ENCODE measurements at places on chromosomes 3 and 15.
A peak's percentile ranks its signal among the peaks of the same experiment; 100 is the strongest.

DNA sequence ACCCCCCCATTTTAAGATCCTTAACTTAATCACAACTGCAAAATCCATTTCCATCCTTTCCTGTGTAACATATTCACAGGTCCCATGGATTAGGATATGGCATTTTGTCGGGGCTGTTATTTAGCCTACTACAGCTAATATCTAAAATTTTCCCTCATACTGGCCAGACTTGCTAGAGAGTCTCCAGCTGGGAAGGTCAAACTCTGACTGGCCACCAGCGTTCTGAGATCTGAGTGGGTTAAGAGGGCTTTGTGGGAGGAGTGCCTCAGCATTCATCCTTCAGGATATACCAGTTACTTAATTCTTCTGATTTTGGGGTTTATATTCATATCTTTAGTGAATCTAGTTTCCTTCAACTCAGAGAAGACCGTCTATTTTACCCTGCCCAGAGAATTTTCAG is 17.7 kb downstream of the TM4SF18 start:
- DNase-seq: no peak

- DNase-seq: no peak
Measured at GRCh38 chr3:7790141-7790540, 711.5 kb upstream of the LMCD1 start.

DNA sequence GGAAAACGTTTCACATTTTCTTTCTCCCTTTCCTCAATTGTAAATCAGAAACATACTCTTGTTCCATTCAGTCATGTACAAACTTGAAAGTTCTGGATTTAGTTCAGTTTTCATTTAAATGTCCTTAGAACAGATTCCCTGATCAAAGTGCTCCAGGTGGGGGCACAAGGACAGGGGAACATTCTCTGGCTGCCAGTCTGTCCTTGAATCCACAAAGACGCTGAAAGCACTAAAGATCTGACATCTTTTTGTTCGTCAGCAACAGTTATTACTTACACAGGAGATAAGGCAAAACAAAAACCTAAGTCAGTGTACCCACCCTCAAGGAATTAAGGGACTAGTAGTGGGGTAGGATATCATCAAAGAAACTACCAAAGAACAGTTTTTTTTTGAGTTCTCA is 139.2 kb downstream of the GHSR start:
- no peak for DNase-seq

GRCh38 chr3:152205097-152205593 is 63.6 kb upstream of the MBNL1 start:
- DNase-seq: no peak

- DNase-seq: no peak
Measured at GRCh38 chr3:181459516-181459915, 252.2 kb upstream of the SOX2 start.

- DNase-seq: peak; percentile 29
Measured at GRCh38 chr15:81133782-81134461, at the start of gene CFAP161. Gene CFAP161 (plus strand): TSS chr15:81134270. CDS start chr15:81134330, 60 bp downstream.

- no peak for DNase-seq
Measured at GRCh38 chr3:11850003-11850402, 3.3 kb upstream of the TAMM41 start.

- no peak for DNase-seq
Measured at GRCh38 chr15:101542306-101543025, 53.0 kb upstream of the PCSK6 start.

DNA sequence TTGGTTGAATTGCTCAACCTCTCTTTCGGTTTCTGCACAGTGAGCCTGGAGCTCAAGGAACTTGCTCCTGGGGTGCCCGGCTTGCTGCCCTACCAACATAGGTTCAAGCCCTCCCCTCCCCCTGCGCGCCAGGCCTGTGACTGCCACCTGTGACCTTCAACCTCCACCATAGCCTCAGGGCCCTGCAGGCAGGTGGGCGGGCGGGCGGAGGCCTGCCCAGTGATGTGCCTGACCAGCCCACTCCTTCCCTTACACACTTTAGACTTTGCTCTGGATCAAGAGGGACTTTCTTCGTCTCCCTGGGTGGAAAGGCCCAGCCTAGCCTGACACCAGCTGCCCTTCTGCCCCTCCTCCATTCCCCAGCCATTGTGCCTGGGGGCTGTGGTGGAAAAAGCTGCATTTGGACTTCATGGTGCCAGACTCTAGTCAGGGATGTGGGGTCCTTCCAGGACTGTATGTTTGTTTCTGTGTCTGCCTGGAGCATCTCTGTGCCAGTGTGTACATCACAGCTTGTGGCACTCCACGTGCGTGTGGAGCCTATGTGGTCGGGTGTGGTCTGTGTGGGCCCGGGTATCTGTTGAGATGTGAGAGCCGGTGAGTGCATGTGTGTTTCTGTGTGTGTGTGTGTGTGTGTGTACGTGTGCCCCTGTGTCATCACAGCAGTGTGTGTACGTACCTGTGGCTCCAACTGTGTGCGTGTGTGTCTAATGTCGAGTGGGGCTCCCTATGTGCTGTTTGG is 9.5 kb downstream of the PRKCD start:
- DNase-seq: peak; percentile 51

- peak; percentile 7 for DNase-seq
Measured at GRCh38 chr15:22884344-22884743, 45.9 kb downstream of the NIPA2 start.

DNA sequence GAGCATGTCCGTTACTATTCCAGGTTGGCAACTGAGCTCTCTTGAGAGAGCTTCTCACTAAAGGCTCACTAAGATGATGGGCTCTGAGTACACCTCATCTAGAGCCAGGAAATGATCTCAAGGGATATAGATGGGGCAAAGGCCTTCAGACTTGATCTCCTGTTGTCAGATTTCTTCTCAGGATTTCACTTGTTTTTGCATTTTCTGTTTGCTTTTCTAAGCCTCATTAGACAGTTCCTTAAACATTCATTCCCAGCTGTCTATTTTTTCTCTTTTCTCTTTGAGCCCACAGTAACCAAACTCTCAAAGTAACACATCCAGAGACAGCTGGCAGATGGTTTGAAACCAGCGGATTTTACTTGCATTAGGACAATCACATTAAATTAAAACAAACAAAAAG is 28.4 kb upstream of the ARL8B start:
- no peak for DNase-seq

- DNase-seq: no peak
Measured at GRCh38 chr3:111729087-111729846, 129.8 kb upstream of the PHLDB2 start.

DNA sequence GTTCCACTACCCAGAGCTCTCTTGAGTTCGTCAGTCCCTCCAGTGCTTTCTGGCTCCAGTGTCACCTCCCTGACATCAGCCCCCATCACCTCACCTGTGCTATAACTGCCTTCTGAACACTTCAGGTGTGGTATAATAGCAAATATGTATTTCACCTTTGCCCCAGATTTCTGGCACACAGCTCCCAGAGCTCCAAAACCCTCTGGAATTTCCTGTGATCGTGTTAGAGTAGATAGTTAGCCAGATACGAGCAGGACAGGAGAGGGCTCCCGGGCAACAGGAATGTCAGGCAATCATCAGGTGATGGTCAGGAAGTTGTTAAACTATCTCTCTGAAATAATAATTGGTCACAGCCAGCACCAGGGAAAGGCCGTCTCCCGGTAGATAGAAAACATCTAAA is 22.6 kb upstream of the LIMD1 start:
- DNase-seq: no peak

DNA sequence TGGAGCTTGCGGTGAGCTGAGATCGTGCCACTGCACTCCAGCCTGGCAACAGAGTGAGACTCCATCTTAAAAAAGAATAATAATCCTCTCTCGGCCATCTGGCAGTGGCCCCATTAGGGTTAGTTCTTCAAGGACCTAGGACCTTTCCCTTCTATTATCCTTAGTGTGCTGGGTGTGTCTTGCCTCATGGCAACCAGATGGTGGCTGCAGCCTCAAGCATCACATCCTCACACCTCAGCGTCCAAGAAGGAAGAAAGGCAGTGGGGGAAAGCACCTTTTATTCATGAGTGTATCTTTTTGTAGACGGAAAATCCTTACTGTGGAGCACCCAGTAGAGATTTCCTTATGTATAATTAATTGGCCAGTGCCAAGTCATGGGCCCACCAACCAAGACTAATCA is 42.7 kb upstream of the TFRC start:
- DNase-seq: no peak

- DNase-seq: no peak
Measured at GRCh38 chr3:129605203-129605921, 1.1 kb downstream of the PLXND1 start.

DNA sequence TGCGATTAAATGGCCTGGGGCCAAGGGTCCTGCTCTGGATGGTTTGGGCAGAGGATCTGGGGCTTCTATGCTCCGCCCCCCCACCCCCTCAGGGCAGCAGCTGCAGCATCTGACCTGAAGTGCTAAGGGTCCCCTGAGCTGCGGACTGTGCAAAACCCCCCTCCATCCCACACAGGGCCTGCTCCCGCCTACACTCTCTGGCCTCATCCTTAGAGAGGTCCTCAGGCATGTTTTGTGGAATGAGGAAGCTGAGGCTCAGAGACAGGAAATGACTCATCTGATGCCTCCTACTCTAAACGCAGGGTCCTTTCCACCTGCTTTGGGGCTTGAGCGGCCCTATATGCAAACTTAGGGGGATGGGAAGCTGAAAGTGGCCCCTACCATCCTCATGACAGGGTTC is 59.5 kb upstream of the CTSH start:
- peak; percentile 62 for DNase-seq

DNA sequence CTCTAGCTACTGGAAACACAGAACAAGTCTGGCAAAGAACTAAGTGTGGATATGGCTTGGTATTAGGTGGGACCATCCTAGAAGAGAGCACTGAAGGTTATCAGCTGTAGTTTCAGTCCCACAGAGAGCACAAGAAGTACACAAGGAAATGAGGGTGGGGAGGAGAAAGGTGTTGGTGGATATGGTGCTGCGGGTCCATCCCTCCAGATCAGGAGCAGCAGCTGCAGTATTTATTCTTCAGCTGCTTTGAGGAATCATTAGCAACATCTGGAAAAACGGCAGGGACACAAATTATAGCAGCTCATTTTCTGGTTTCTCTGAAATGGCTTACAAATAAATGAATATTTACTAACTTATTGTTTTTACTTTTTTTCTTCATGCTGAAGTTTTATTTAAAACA is 29.0 kb downstream of the CD80 start:
- no peak for DNase-seq

DNA sequence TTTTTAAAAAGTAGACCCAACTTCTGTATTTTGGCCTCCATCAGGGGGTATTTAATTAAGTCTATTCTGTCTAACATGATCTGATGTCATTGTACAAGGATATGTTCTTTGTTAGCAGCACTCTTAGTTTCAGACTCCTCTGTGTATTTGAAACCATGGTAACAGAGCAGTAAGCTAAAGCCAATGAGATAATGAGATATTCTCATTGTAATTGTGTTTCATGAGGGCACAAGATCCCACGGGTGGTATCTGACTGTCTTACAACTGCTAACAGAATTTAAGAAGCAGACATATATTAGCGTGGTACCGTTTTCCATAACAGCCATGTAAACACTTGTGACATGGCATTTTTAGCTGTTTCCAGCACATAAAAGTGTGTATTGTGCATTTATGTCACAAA is 251.2 kb upstream of the VEPH1 start:
- no peak for DNase-seq

DNA sequence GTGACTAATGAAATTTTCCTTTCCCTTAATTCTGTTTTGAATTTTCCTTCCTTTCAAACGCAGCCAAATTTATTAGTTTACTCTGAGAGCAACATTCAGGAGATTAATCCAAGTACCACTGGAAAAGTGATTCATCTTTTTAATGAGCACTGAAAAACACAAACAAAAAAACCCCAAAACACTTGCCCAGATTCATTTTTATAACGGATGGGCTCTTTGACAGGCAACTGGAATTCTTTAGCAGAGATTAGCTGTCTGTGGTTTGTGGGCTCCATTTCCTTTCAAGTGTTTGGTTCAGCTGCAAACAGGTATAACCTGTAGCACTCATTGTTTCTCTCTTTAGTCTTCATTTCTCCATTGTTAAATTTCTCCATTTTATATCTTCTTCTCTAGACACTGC is 3.1 kb upstream of the POLR2M start:
- DNase-seq: no peak

DNA sequence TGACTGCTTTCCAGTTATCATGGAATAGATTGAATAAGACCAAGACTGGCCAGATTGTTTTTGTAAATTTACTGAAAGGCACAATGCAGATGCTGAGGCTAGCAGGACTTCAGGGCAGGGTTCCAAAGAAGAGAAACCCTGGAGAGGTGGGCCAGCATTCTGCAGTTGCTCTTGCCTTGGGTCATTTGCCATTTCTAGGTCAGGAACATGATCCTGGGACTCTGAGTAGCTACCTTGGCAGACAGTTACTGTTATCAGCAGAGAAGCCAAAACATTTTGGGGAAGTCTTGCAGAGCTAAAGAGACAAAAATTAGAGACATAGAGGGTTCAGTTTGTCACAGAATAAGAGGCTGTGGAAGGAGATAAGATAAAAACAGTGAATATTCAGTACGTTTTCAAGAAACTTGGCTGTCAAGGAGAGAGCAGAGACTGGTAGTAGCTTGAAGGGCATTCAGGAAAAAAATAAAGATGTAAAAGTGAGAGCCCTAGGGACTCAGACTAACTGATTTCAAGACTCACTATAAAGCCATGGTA is 46.8 kb upstream of the MYRIP start:
- no peak for DNase-seq

DNA sequence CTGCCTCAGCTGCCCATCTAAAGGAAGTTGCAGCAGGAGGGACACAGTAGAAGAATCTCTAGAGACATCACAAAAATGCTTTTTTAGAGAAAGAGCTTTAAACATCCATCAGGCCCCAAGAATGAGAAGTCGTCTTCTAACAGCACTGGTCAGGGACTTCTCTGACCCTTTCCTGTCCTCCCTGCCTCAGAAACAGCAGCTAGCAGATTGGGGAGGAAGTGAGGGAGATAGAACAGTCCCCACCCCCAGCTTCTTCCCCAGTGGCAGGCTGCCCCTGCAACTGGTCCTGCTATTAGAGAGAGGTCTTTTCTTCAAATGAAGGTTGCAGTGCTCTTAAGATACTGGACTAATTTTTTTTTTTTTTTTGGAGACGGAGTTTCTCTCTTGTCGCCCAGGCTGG is 55.1 kb downstream of the PDE8A start:
- DNase-seq: no peak

DNA sequence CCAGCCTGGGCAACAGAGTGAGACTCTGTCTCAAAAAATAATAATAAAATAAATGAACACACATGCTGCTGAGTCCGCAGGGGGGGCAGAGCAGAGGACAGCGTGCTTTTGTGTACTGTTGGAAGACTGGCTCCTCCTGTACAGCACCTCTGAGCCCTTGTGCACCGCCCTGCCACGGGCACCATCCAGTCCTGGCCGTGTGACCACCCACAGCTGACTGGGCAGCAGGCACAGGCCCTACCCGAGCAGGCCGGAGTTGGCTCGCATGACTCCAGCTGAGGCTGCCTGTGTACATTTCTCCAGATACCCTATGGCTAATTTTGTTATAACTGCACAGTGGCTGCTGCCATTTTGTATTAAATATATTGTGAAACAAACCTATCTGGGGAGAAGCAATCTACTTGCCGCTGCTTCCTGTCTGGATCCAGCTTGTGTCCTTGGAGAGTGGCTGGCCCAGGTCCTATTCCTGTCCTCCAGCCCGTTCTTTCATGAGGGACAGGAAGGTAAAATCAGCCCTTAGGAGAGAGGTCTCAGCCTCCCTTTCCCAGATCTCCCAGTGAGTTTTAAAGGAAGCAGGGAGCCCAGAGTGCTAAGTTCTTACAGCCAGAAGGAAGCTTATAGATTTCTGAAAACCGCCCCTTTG is 14.6 kb downstream of the IVD start:
- DNase-seq: no peak

GRCh38 chr3:42019953-42020260 is 58.0 kb upstream of the ULK4 start:
- DNase-seq: no peak
